CD8-positive, alpha-beta memory T cell (primary cell): ENCODE measurements at places on chromosomes 5 and 9.

GRCh38 chr9:4141296-4141695 lies 158.6 kb downstream of the GLIS3 start:
- DNase-seq = no peak

DNA sequence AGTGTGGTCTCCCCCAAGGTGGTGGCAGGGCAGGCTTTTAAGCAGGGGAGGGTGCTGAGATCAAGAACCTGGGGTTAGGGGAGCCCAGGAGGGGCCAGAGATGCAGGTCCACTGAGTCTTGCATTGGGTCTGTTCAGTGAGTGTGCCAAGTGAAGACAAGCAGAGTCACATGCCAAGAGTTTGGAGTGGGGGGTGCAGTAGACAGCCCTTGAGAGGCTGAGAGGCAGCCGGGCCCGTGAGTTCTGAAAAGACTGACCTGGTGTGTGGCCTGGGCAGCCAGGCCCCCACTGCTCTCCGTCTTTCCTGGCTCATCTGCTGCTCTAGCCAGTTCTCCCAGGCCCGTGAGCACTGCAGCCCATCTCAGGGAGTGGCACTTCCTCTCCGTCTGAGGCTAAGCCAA lies 120.0 kb downstream of the DAB2IP start:
- no peak for DNase-seq

DNA sequence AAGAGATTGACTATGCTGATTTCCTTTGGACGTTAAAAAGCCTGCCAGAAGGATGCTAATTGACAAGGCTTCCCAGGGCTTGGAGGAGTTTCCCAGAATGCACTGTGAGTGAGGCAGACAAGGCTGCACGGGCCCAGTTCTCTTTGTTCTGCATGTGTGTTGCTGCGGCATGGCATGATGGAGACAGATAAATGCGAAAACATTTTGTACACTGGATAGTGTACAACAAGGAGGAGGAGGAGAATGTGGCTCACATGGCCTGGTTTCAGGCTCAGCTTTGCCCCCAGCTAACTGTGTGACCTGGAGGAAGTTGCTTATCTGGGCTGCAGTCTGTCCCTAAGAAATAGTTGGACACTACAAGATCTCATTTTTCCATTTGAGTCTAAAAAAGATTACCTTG lies 135.5 kb upstream of the CPEB4 start:
- no peak for DNase-seq

DNA sequence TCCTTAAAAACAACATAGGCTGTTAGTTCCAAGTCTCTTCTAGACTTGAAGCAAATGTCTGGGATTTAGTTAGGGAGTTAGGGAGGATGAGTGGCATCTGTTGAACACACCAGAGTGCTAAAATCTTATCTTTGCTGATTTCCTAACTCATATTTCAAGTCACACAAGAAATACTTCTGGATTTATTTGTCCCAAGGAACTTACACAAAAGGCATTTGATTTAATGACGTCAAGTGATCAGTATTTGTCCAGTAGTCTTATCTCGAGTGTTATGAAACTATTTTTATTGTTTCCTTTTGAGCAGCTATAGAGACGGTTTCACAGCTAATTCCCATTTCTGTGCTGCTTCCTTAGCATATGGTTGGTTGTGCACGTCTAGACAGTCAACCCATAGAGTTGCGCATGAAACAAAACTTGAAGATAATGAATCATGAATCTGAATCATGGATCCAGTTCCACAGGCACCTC lies 140.5 kb upstream of the TUT7 start:
- no peak for DNase-seq

DNA sequence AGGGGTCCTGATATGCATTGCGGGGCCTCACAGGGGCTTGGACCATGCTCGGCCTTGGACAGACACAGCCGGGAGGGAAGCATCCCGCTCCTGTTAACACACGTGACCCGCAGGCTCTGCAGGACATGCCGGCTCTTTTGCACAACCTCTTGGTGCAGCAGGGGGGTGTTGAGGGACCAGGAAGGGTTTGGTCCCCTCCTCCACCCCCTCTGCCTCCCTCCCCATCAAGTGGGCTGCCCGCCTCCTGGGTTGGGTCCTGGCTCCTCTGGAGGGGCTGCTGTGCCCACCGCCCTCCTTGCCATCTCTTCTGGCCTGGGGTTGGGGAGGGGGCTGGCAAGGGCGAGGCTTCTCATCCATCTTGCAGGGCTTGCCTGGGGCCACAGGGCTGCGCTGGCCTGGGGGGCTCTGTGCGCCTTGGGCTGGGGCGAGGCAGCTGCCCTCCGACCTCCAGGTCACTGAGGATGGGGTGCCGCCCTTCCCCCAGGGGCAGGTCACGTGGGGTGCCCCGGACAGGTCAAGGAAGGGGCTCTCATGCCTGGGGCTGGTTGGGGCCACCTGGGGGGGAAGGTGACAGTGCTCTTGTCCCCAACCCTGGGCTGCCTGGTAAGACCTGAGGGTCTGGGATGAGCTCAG lies 16.8 kb upstream of the SLC9A3 start:
- no peak for DNase-seq

- no peak for DNase-seq
Observed at GRCh38 chr9:78575081-78575480, 278.2 kb downstream of the PSAT1 start.

DNA sequence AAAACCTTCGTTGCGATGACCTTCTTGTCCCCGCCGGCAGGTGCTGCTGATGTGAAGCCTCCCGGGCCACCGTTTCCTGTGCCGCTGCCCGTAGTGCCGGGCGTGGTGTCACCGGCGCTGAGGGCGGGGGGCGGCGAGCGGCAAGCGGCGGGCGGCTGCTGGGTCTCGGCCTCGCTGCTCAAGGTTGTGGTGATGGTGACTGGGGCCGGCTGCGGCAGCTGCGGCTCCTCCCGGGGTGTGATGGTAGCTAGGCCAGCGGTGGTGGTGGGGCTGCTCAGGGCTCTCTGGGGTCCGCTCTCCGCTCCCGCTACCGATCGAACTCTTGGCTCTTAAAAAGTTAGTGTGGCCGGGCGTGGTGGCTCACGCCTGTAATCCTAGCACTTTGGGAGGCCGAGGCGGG lies 36.0 kb upstream of the PTPN3 start:
- no peak for DNase-seq

DNA sequence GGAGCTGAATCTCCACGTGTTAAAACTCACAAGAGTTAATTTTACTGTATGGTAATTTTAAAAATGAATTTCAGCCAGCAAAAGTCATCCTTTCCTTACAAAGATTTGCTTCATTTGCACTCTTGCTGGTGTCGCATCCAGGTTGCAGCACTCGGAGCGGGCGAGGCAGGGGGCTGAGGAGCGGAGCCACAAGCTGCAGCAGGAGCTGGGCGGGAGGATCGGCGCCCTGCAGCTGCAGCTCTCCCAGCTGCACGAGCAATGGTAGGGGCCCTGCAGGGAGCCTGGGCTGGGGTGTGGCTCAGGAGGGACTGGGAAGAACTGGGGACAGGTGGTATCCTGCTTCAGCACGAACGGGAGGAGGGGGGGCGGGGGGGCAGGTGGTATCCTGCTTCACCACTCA lies 27.1 kb downstream of the HNRNPH1 start:
- DNase-seq = no peak
